Vagina (tissue), 2 donors: ENCODE measurements at places on chromosomes 11 and 22. TPM values are rescaled to one million over a fixed set of nuclear protein-coding genes. Genes with fewer than 3 reads are reported as not detected.

SCGB1A1 gene
- total RNA-seq = not detected

C22orf42 gene
- not detected for total RNA-seq

LGALS12 gene
- 2.7 TPM for total RNA-seq

SLN gene
- total RNA-seq = not detected
